ENCODE measurements at places on chromosomes 5 and 9.
A peak's percentile ranks its signal among the peaks of the same experiment; 100 is the strongest.

DNA sequence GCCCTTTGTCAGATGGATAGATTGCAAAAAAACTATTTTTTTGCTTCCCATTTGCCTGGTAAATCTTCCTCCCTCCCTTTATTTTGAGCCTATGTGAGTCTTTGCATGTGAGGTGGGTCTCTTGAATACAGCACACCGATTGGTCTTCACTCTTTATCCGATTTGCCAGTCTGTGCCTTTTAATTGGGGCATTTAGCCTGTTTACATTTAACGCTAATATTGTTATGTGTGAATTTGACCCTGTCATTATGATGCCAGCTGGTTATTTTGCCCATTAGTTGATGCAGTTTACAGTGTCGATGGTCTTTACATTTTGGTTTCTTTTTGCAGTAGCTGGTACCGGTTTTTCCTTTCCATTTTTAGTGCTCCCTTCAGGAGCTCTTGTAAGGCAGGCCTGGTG lies 13.0 kb upstream of the DEPDC1B start:
- DNase-seq, result no peak

- peak; percentile 99 for DNase-seq
Measured at GRCh38 chr5:109455598-109456096, 45.9 kb upstream of the PJA2 start.

- DNase-seq, result peak; percentile 86
Measured at GRCh38 chr9:72022841-72023240, 37.6 kb downstream of the C9orf57 start.

DNA sequence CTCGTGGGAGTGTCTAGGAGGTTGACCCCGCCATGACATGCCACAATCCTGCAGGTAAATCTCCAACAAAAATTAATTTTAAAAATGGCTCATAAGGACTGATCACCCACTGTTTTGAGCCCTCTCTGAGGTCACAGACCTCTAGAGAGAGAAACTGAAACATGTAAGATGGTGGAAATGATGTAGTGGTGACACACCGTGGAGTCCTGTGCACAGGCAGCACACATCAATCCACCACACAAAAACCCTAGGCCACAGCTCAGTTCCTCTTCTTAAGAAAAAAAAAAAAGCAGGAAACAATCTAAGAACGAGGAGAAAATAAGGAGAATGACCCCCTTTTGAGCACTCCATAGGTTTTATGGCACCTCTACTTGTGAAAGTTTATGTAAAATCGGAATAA lies 93.8 kb upstream of the FAM120A start:
- DNase-seq, result no peak

DNA sequence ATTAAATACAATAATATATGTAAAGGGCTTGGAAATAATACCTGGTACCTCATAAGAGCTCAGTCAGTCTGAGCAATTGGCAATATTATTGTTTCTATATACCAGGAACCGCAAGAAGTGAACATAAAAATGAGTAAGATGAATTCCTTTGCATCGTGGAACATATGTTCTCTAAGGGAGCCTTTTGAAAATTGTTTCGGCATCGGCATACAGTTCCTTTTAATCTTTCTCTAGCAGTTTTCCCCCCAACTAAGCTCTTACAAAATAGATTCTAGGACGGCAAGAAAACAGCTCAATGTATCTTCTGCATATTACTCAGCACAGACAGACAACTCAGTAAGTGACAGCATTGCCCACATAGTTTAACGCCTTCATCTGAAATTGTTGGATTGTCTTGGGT lies 426.6 kb upstream of the WWC1 start:
- no peak for DNase-seq

DNA sequence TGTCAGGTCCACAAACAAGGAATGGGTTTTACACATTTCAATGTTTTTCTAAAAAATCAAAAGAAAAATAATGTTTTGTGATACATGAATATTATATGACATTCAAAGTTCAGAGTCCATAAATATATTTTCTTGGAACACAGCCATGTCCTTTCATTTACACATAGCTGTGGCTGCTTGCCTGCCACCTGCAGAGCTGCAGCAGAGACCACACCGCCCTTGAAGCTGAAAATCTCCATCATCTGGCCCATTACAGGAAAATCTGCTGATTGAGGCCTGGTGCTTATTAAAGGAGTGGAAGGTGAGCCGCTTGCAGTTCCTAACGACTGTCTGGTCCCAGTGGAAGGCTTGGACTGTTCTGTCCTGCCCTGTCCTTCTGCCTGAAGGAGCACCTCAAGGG lies 232.6 kb upstream of the ADAMTS16 start:
- DNase-seq, result no peak

DNA sequence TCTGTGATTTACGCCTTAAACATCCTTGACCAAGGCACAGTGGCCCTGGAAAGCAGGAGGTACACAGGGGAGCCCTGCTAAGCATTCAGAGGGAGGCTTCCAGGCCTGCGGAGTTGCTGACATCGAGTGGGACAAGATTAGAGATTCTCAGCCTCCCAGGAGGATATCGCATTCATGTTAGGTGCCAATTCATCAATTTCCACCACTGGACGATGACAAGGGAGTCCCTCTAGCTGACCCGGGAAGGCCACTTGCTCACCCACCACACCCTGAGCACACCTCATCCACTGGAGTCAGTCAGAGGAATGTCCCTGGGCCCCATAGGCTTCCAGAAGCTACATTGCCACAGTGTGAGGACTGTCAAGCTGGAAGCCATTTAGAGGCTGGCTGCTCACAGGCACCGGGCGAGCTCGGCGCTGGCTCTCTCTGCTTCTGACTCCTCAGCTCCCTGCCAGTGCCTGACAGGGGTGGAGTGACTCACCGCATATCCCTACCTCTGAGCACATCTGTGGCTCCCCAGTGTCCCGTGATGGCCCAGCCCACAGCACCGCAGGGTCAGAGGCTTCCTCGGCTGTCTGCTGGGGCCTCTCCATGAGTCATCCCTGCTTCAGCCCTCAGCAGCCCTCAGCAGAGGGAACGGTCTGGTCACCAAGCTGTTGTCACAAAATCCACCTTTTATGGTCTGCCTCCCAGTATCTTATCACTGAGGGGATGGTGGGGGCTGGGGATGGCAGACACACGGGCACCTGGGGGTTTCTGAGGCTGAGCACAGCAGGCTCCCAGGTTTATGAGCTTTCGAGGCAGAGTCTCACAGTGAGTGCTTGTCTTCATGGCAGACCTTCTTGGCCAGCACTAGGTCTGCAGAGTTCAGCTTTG lies 117.5 kb downstream of the ZNF608 start:
- DNase-seq, result peak; percentile 98

- no peak for DNase-seq
Measured at GRCh38 chr9:6581253-6581652, 64.3 kb downstream of the GLDC start.

DNA sequence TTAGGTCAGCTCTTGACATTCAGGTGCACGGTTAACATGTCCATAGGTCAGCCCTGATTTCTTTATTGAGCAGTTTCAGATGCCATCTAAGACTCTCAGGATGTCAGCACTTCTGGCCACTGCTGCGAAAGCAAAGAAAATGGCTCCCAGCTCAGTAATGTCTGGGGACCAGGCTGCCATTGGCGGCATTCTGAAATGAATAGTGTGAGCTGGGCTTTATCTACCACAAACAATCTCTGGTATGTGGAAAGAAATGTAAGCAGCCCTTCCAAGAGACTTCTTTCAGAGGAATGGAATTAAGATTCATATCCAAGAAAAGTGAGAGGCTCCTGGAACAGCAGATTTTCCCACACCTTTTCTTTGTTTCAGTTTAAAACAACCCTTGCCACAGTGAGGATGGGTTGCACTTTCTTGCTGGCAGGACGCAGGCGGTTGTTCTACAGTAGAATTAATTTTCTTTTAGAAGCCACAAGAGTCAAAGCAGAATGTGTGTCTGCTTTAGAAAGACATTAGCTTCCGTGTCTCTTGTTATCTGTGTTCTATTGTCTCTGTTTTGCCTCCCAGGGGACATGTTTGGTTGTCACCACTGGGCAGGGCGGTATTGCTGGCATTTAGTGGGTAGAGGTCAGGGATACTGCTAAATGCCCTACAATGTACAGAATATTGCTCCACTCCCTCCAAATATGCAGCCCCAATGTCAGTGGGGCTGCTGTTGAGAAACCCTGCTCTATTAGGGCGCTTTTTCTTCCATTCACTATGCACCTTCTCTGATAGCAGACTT lies 149.9 kb upstream of the ANKH start:
- DNase-seq, result no peak

DNA sequence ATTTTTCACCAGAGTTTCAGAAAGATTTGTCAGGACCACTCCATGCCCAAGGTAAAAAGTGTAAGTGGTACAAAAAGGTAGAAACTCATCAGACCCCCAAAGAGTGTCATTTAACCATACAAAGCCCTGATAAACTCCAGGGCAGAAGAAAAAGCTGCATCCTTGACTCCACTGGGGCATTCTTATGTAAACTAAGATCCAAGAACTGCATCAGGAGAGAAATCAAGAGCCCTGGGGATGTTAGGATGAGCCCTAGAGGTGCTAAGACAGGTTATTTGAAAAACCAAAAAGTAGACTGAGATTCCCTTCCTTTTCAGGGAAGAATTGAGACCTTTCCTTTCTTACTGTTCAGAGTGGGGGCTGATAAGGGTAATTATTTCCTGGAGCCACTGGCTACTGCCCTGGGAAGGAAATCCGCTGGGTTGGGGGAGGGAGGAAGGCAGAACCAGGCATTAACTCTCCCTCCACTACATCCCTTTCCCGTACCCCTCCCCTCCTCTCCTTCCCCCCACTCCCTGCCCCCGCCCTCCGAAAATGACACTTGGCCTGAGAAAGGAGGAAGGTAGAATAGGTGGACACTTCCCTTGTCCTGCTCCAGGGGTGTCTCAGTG lies 54.7 kb downstream of the FXN start:
- no peak for DNase-seq
